ENCODE measurements at places on chromosomes 1 and 21. TPM values are rescaled to one million over a fixed set of nuclear protein-coding genes. Genes with fewer than 3 reads are reported as not detected.

DNA sequence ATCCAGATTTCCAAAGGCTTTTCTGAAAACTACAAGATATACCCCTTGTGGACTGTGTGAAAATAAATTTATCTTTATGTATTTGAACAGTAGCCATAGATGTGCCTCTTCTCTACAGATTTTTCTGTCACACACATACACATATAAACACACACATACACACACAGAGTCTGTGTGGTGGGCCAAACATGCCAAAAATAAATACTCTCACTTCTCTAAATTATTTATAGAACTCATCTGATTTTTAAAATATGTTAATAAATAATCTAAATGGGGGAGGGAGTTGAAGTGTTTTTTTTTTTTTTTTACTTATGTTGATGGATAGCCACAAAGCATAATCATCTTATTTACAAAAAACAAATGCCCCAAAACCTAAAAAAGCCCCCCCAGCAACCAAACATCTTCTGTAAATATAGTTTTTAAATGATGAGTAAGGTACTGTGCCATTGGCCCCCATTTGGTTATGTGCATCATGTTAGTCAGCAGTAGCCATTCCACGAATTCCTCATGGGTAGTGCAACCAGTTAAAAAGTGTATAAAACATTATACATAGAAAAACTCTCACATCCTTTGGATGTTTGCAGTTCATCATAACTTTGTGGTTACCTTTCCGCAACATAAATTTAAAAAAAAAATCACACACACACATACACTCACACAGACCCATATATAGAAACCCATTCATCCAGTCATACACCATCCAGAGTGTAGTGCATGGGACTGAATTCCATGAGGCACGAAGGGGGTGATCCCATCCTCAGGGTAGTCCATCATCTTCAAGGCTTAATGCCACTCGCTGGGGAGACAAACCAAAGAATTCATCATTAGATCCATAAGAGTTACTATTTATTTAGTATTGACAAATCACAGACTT is 8.2 kb upstream of the MAGOH start:
- H3K27ac ChIP-seq = no peak overlapping the region
- peaks cover 54% of the 10 kb centered on the region for H3K36me3 ChIP-seq
- H3K4me3 ChIP-seq = no peak overlapping the region
- H3K27me3 ChIP-seq = no peaks in the 10 kb centered on the region
- no peak for DNase-seq
- H3K4me1 ChIP-seq = no peaks in the 10 kb centered on the region

PLPPR5 gene
- not detected for total RNA-seq

LYPD8 gene
- total RNA-seq = not detected

FCRL6 gene
- total RNA-seq = not detected

FCRL5 gene
- total RNA-seq = not detected

- no peaks in the 10 kb centered on the region for H3K36me3 ChIP-seq
- H3K27ac ChIP-seq = no peak overlapping the region
- DNase-seq = no peak
- H3K4me1 ChIP-seq = no peaks in the 10 kb centered on the region
- no peak overlapping the region for H3K4me3 ChIP-seq
These were observed 49.7 kb upstream of the DISP3 start for GRCh38 chr1:11429226-11429625.

DNA sequence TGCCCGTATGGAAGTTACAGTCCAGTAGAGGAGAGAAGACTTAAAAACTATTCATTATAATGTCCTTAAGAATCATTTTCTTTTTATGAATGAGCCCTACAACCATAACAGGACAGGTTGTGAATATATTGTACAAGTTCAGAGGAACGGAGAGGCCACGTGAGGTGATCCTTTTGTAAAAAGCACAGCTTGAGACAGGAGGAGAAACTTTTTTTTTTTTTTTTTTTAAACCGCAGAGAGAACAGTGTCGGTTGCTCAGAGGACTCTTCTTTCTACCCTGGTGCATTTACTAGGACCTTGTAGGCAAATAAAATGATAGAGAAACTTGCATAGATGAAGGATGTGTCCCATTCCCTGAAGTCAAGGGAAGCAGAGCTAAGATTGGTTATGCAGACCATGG is 32.1 kb downstream of the DYRK1A start:
- H3K4me1 ChIP-seq = peaks cover 64% of the 10 kb centered on the region
- H3K4me3 ChIP-seq = peak overlapping the region; percentile 15
- peaks cover 14% of the 10 kb centered on the region for H3K36me3 ChIP-seq
- DNase-seq = no peak
- no peak overlapping the region for H3K27ac ChIP-seq
- no peaks in the 10 kb centered on the region for H3K27me3 ChIP-seq

DNA sequence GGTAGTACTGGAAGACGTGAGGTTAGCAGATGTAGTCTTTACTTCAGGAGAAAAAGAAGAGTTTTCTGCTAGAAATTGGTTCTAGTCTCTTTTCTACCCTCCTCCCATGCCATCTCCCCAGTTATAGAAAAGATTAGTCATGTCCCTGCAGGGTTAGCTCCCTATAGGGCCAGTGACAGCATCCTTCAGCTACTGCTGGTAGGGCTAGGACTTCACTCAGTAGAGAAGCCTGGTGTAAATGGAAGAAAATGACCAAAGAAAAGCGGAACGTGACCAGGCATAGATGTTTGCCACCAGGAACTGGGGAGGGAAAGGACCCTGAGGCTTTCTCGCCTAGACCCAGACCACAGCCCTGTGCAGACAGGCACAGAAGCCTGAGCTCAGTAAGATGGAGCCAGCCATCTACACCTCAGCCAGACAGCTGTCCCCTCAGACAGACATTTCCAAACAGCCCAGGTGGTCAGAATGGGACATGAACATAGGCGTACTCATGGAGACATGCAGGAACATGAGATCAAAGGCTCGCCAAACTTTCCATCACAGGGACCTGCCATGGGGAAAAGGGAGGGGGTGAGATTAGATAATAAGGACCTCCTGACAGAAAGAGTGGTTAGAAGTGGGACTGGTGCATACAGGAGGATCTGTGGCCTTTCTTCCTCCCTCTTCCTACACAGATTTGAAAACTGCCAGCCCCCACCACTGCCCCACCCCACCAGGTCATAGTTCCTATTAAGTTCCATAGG is 23.5 kb upstream of the SLAMF9 start:
- no peaks in the 10 kb centered on the region for H3K4me1 ChIP-seq
- peaks cover 15% of the 10 kb centered on the region for H3K27me3 ChIP-seq
- no peak for DNase-seq
- H3K36me3 ChIP-seq = no peaks in the 10 kb centered on the region
- no peak overlapping the region for H3K4me3 ChIP-seq

SFN gene
- total RNA-seq = 0.78 TPM

GRCh38 chr1:172404121-172404520 is 16.4 kb upstream of the C1orf105 start:
- DNase-seq = no peak
- H3K27me3 ChIP-seq = no peaks in the 10 kb centered on the region
- H3K27ac ChIP-seq = no peak overlapping the region

DNA sequence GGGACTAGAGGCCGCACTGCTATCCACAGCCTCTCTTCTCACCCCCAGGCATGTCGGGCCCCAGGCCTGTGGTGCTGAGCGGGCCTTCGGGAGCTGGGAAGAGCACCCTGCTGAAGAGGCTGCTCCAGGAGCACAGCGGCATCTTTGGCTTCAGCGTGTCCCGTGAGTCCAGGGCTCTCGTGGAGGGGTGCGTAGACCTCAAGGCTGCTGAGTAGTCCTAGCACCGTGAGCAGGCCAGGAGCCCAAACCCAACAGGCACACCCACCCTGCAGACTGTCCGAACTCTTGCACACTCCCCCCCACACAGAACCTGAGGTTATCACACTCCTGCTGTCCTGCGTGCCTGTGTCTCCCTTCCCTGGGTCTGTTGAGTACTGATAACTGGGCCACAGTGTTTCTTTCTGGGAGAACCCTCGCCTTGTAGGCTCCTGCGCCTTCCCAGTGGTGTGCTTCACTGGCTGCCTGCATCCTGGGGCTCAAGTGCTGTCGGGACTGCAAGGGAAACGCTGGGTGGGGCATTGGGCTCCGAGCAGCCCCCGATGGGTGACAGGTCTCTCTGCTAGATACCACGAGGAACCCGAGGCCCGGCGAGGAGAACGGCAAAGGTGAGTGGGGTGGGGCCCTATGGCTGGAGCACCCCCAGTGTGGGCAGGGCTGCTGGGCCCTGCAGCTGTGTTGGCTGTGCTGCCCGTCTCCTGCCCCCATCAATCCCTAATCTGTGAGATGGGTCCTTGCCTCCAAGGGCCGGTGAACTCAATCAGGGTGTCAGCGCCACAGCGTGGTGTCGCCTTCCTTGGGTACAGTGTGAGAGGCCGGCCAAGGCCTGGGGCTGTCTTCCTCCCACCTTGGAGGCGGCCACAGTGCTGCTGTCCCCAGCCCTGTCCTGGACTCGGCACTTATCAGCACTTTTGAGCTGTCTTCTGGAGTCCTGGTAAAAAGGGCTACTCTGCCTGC is 4.0 kb upstream of the GJC2 start:
- no peaks in the 10 kb centered on the region for H3K27me3 ChIP-seq
- H3K4me1 ChIP-seq = peaks cover 18% of the 10 kb centered on the region
- DNase-seq = no peak
- H3K27ac ChIP-seq = no peak overlapping the region
- H3K36me3 ChIP-seq = peaks cover 3% of the 10 kb centered on the region
- no peak overlapping the region for H3K4me3 ChIP-seq

- H3K4me1 ChIP-seq = no peaks in the 10 kb centered on the region
- DNase-seq = no peak
- H3K4me3 ChIP-seq = no peak overlapping the region
- H3K36me3 ChIP-seq = no peaks in the 10 kb centered on the region
- H3K27ac ChIP-seq = no peak overlapping the region
- no peaks in the 10 kb centered on the region for H3K27me3 ChIP-seq
These were observed 1514.2 kb downstream of the MRPL39 start for GRCh38 chr21:24093032-24093431.

ERG gene
- not detected for total RNA-seq

DNA sequence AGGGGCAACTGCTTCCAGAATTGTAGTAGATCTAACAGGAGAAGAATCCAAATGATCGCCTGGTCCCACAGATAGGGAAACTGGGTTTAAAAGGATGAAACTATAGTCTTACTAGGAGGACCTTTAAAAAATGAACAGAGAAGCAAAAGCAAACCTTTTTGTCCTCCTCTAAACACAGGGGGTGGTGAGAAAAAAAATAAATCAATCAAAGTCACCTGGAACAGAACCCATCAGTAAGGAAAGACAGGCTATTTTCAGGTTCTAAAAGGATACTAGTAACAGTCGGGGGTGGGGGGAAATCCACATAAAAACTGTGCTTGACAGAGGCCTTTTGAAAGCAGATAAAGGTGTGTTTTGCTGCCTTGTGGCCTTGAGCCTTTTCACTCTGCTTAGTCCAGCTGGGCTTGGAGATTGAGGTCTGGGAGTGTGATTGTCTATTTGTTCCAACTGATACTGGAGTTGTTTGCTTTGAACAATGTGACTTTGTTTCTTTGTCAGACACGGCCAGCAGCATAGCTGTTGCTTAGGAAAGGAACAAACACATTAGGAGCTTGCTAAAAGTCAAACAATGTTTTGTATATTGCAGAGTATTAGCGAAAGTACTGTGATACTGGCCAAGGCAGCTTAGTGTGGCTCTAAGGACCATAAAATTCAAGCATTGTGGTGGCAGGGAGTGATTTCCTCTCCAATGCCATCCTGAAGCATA is 141.1 kb upstream of the IRF2BP2 start:
- no peak overlapping the region for H3K4me3 ChIP-seq
- peaks cover 5% of the 10 kb centered on the region for H3K36me3 ChIP-seq
- peaks cover 18% of the 10 kb centered on the region for H3K4me1 ChIP-seq
- no peak for DNase-seq
- no peak overlapping the region for H3K27ac ChIP-seq

FAM131C gene
- 0.57 TPM for total RNA-seq

GRCh38 chr1:58818075-58818474 is 34.2 kb upstream of the JUN start:
- DNase-seq = no peak
- peaks cover 5% of the 10 kb centered on the region for H3K27me3 ChIP-seq
- no peak overlapping the region for H3K27ac ChIP-seq
- H3K4me1 ChIP-seq = peaks cover 45% of the 10 kb centered on the region
- peaks cover 3% of the 10 kb centered on the region for H3K36me3 ChIP-seq

TMEM53 gene
- 4.3 TPM for total RNA-seq

DNA sequence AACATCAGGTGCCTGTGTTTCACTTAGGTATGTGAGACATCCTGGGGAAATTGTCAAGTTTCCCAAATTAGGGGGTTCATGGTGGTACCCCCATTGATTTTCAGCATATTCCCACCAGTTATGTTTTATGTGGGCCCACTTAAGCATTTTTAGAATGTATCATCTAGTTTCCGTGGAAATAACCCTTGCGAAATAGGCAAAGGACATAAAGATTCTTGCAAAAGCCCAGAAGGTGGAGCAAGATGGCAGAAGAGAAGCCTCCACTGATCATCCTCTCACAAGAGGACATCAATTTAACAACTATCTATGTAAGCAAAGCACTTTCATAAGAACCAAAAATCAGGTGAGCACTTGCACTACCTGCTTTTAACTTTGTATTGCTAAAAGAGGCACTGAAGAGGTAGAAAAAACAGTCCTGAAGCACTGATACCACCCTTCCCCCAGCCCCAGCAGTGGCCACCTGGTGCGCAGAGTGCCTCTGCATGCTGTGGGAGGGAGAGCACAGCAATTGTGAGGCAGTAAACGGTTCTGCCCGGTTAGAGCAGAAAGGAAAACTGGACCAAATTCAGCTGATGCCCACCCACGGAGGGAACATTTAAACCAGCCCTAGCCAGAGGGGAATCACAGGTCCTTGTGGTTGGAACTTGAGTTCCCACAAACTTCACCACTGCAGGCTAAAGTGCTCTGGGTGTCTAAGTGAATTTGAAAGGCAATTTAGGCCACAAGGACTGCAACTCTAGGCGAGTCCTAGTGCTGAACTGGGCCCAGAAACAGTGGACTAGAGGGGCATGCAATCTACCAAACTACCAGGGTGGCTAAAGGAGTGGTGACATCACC is 23.2 kb downstream of the MCOLN2 start:
- peak overlapping the region; percentile 32 for H3K4me3 ChIP-seq
- peaks cover 47% of the 10 kb centered on the region for H3K36me3 ChIP-seq
- peak; percentile 13 for DNase-seq
- no peaks in the 10 kb centered on the region for H3K27me3 ChIP-seq
- H3K4me1 ChIP-seq = peaks cover 82% of the 10 kb centered on the region

GRCh38 chr1:156279837-156280236 is 2.8 kb downstream of the SMG5 start:
- peaks cover 1% of the 10 kb centered on the region for H3K27me3 ChIP-seq
- no peak for DNase-seq
- H3K27ac ChIP-seq = peak overlapping the region; percentile 50
- peak overlapping the region; percentile 17 for H3K4me3 ChIP-seq
- peaks cover 42% of the 10 kb centered on the region for H3K4me1 ChIP-seq
- peaks cover 29% of the 10 kb centered on the region for H3K36me3 ChIP-seq

DNA sequence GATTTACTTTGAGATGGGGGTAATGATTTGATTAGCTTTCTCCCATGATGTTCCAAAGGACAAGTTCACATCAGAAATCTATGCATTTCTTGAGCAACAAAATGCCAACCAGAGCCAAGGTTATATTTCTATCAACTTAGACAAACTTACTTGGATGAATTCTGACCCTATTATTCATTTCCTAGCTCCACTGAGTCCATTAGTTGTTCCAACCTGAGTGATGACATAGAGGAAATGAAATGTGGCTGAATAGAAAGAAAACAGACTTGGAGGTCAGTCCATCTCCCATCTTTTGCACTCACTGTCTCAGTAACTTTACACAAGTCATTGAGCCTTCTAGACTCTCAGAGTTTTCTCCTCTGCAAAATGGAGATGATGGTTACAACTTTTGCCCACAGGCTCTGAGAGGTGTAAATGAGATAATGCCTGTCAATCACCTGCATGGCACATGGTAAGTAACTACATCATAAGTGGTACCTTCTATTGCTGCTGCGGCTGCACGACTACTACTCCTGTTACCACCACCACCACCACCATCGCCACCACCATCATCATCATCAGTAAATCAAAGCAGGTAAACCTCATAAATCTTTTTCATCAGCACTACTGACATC is 98.2 kb downstream of the PTPN14 start:
- H3K36me3 ChIP-seq = peaks cover 15% of the 10 kb centered on the region
- DNase-seq = no peak
- peaks cover 69% of the 10 kb centered on the region for H3K4me1 ChIP-seq
- no peak overlapping the region for H3K4me3 ChIP-seq
- H3K27ac ChIP-seq = peak overlapping the region; percentile 11
